ENCODE measurements at places on chromosomes 11 and 22.

DNA sequence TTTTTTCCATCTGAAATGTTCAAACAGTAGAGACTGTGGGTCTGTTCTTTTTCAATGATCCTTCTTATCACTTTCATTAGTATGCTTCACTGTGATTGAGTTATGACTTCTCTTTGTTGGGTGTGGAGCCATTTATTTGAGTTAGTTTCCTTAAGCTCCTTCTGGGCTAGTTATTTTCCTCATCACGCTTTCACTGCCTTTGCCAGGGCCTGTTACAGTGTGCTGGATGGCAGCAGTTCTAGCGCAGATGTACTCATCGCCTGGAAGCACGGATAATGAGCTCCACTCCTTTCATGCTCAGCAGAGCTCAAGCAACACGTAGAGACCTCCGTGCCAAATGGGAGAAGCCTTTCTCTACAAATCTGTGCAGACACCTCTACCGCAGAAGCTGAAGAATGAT lies 7.0 kb upstream of the ARHGAP42 start:
- DNase-seq = no peak

DNA sequence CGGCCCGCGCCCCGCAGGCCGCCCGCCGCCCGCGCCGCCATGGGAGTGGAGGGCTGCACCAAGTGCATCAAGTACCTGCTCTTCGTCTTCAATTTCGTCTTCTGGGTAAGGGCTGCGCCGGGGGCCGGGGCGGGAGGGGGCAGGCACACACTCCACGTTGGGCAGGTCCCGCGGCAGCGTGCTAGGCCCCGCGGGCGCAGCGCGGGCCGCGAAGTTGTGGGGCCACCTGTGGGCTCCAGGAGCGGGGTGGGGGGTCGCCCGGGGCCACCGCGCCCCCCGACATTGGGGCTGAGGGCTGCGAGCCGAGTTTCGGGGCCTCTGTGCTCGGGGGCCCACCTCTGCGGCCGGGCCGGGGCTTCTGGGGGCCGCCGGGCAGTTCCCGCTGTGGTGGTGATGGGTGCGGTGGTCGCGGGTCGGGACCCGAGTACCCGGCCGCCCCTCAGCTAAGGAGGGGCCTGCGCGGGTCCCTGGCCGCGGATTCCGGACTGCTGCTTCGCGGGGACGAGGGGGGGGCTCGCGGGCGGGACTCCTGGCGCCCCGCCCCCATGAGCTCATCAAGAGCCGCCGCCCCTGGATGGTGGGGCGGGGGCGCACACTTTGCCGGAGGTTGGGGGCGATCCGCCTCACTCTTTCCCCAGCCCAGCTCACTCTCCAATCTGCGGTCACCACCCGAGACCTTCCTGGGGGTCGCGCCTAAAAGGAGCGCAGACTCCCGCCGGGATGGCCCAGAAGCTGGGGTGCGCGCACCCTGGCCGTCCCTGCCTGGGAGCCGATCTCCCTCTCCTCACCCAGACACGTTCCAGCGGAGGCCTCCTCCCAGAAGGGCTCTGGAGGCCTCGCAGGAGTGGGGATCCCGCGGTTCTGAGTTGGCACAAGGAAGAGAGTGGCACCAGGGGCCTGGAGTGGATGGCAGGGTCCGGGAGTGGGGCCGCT lies 667 bp downstream of the CD81 start:
- no peak for DNase-seq

DNA sequence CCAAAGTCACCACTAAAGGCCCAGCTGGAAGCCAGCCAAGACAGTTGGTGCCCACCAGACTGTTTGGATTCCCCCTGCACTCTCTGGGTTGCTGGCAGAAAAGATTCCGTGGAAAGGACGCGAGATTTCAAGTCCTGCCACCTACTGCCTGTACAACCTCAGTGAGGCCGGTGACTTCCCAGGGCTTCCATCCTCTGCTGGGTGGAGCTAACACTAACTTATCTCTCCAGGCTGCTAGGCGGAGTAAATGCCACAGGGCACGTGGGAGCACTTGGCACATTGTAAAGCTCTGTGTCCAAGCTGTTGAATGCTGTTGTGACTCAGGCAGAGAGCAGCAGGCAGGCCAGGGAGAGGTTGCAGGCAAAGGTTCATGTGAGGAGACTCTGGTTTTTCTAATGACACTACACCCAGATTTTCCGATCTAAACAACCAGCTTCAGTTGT lies 50.9 kb upstream of the CDON start:
- DNase-seq = no peak

DNA sequence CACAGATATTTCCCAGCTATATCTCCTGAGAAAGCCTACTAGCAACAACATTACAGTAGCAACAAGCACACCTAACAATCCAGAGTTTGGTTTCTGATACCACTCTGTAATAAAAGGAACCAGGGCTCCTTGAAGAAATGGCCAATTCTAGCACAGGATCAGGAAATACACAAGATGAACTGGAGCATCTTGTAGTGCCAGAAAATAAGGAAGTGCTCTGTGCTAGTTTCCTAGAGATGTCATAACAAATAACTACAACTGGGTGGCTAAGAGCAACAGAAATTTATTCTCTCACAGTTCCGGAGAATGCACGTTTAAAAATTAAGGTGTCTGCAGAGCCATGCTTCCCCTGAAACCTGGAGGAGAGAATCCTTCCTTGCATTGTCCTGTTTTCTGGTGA lies 217.8 kb downstream of the KIRREL3 start:
- no peak for DNase-seq

DNA sequence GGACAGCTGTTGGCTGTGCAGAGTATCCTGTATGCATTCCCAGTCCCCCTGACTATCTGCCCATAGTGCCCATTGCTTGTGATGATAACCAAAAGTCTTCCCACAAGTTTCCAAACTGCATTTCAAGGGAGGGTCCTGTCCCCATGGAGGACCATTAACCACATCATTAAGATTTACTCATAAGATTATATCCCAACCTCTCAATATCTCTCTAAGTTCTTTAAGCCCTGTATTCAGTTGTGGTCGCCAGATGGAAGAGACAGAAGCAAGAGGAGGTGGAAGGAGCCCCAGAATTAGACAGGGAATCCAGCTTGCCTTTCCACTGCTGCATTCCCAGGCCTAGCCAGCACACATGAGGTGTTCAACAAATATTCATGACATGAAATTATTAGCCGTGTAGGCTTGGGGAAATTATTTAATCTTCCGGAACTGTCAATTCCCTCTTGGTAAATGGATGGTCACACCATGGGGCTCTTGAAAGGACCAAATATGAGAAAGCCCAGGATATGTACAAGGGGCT lies 42.6 kb upstream of the TIMP3 start:
- no peak for DNase-seq

DNA sequence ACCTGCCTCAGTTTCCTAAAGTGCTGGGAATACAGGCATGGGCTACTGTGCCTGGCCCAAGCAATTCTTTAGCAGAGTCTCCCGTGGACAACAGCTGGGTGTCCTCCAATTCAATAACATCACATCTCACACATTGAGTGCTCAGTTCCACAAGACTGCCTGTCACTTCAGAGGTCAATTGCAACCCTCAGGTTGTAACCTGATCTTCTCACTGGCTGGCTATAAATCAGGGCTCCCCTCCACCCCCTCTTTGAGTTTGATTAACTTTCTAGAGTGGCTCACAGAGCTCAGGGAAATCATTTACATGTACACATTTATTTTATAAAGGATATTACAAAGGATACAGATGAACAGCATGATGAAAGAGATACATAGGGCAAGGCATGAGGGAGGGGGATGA lies 68.1 kb downstream of the MCHR1 start:
- DNase-seq = no peak

DNA sequence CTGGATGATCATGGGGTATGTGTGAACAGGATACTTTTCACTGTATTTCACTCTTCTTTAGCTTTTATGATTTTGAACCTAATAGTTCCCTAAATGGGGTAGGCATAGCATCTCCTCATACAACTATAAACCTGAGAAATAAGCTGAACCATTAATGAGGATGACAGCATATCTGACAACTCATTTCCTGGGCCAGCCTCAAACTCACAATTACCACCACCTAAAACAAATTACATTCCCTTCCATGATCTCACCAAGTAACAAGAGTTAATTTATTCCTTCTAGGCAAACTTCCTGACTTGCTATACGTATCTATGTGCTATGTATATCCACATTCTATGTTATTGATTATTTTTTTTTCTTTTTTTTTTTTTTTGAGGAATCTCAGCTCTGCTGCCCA lies 23.0 kb downstream of the SIK3 start:
- no peak for DNase-seq

DNA sequence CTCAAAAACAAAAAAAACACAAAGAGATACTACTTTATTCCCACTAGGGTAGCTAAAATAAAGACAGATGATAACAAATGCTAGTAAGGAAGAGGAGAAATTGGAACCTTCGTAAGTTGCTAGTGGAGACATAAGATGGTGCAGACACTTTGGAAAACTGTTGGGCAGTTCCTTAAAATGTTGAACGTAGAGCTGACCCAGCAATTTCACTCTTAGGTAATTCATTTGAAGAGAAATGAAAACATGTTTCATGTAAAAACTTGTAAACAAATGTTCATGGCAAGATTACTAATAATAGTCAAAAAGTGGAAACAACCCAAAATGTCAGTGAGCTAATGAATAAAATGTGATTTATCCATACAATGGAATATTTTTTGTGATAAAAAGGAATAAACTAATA lies 29.2 kb upstream of the ACAT1 start:
- no peak for DNase-seq

- no peak for DNase-seq
Measured at GRCh38 chr11:32659672-32660071, 76.0 kb downstream of the EIF3M start.

DNA sequence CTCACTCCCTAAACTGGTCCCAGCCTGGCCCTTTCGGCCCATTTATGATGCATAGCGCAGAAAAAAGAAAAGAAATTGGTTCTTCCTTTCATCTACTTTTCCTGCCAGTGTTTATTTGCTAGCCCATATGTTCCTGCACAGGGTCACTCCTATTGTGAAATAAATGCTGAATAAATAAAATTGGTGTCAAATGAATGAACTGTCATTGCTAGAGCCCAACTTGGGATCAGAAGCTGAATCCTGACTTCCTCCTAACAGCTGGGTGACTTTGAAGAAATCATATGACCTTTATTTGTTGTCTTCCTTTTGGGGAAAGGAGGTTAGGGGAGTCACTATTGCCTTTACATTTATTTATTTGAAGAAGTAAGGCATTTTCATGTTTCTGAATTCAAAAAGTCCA lies 92.0 kb downstream of the PRR5L start:
- no peak for DNase-seq

DNA sequence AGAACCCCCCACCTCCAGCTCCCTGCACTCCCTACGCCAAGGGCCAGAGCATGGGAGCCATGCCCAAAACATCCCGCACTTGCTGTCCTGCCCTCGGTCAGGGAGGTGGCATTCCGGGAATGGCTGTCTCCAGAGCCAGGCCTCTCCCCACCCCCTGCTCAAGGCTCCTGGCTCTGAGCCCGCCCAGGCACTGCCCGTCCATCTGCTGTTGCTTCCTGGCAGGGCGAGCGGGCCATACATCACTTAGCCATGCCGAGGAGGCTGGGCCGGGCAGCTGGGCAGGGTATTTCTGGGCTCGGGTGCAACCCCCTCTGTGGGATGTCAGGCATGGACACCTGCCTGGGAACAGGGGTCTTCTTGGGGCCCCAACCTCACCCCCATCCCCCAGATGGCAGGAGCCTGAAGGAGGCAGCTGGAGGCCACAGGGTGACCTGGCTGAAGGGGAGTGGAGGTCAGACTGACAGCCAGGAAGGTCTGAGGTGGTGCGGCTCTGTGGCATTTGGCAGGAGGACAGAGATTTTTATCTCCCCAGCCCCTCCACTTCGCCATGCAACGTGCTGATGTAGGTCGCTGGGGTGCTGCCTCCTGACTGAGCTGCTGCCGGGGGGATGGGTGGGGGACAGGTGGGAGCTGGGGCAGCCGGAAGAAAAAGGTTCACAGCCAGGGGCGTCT lies 8.7 kb upstream of the CABP7 start:
- no peak for DNase-seq

DNA sequence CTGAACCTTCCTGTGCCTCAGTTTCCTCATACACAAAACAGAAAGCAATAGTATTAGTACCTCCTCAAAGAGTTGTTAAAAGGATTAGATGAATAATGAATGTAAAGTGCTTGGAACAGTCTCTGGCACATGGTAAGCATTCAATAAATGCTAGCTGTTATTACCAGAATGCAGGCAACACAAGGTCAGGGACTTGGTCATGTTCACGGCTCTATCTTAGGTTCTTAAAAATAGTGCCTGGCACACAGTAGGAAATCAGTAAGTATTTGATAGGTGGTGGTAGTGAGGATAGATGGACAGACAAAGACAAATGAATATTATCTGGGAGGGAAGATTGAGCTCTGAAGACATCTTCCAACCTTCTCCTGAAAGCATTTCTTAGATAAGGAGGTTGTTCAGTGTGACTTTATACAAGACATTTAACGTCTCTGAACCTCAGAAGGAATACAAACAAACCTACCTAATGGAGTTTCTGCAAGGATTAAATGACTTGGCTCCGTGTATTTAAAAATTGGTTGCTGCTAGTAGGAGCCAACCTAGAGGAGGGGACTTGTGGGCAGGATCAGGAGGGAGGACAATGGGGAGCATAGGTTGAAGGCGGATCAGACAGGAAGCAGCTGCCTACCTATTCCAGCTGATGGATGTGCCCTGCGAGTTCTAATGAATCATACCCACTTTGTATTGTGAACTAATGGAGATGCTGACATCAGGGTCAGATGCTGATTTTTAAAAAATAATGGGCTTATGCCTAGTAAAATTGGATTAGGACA lies 94.1 kb downstream of the DBX1 start:
- no peak for DNase-seq

GRCh38 chr22:20430720-20431510 lies 6.7 kb downstream of the SCARF2 start:
- DNase-seq = no peak

GRCh38 chr22:25764270-25765015 lies 22.5 kb downstream of the MYO18B start:
- DNase-seq = peak; percentile 22

GRCh38 chr11:10526974-10527918 lies 13.7 kb downstream of the RNF141 start:
- no peak for DNase-seq

- no peak for DNase-seq
Measured at GRCh38 chr11:1782031-1782590, 18.4 kb upstream of the CTSD start.

DNA sequence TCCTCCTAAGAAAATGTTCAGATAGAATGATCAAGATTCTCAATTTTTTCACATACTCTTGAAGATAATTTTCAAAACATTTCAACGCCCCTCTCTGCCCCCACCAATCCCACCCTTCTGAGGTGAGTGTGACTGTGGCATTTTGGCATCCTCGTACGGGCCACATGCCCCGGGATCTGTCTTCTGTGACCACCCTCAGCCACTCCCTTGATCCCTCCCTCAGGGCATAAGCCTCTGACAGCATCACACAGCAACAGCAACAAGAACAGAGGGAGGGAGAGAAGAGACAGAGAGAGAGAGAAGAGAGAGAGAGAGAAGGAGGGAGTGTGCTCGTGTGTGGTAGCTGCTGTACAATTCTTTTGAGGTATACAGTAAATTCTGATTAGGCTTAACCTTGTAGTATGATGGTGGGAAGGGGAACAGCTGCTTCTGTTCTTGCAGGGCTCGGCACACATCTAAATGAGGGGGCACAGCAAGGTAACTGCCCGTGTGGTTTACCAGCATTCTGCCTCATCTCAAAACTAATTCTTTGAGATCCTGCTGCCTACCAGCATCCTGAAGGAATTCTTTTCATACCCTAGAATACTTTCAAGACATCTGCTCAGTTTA lies 21.4 kb downstream of the SCUBE2 start:
- no peak for DNase-seq

GRCh38 chr11:20584093-20584774 lies 15.2 kb upstream of the SLC6A5 start:
- DNase-seq = no peak

- DNase-seq = no peak
Measured at GRCh38 chr11:65793625-65794400, 7.0 kb downstream of the OVOL1 start.
